ENCODE measurements at places on chromosomes 1 and 21.
A peak's percentile ranks its signal among the peaks of the same experiment; 100 is the strongest.

DNA sequence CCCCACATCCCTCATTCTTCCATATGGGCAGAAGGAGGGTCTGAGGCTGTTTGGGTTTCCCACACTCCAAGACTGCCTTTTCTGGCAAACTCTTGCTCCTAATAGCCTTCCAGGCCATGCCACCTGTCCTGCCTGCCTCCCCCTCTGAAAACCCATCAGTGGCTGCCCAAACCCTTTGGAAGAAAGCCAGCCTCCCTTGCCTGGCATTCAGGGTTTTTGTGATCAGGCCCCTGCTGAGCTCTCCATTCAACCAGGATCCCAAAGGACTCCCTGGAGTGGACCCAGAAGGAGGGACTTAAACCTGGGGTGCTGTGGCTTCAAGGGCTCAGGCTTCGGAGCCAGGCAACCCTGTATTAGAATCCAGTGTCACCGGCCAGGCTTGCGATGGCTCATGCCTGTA, 4.2 kb upstream of the GUCA2A start:
- DNase-seq, result no peak

DNA sequence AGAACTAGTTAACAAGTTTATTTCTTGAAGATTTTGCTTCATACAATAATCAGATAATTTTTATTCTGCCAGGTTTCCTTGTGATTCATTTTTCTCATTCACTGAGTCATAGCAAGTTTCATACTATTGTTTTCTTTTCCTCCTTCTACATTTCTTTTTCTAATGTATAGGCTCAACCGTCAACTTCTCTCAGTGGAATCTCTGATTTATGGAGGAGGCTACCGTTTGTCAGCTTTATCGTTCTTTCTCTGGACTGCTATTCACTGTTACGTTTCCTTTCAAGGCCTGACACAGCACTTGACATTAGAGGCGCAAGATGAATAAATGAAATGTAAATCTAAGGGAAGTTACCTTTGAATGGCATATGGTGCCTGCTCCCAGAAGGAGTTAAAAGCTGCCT, 284.3 kb upstream of the NR5A2 start:
- no peak for DNase-seq

GRCh38 chr1:52916241-52916975, 5.1 kb downstream of the ECHDC2 start:
- no peak for DNase-seq

- DNase-seq, result no peak
Measured at GRCh38 chr21:45390831-45391742, 13.9 kb upstream of the COL18A1 start.

GRCh38 chr1:206479183-206480125, 9.2 kb downstream of the IKBKE start:
- DNase-seq, result peak; percentile 69
